ENCODE measurements at places on chromosomes 5 and 9. TPM values are rescaled to one million over a fixed set of nuclear protein-coding genes. Genes with fewer than 3 reads are reported as not detected.

Gene BBLN
- 147 TPM for total RNA-seq

Gene OR1Q1
- total RNA-seq, result not detected

- H3K4me3 ChIP-seq, result peak overlapping the region; percentile 84
- H3K36me3 ChIP-seq, result no peaks in the 10 kb centered on the region
- peak overlapping the region; percentile 50 for H3K27ac ChIP-seq
These were observed 1.1 kb upstream of the SNCAIP start for GRCh38 chr5:122310889-122311288.

DNA sequence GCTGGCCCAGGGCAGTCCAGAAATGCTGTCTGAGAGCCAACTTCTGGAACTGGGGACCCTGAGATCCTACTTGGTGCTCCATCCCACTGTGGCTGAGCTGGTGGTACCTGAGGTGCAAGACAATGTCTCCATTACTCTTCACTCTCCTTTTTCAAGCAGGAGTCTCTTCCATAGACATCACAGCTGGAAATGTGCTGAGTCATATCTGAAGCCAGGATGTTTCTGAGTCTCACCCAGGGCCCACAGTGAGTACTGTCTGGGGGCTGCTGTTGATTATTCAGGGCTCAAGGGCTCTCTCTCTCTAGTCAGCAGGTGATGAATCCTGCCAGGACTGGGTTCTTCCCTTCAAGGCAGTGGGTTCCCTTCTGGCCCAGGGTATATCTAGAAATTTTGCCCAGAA, 145.2 kb upstream of the TAS2R1 start:
- no peaks in the 10 kb centered on the region for H3K27me3 ChIP-seq
- no peak for DNase-seq
- H3K4me1 ChIP-seq, result no peaks in the 10 kb centered on the region
- H3K4me3 ChIP-seq, result no peak overlapping the region
- peaks cover 5% of the 10 kb centered on the region for H3K36me3 ChIP-seq
- H3K27ac ChIP-seq, result no peak overlapping the region
